ENCODE measurements at places on chromosomes 3 and 15.

DNA sequence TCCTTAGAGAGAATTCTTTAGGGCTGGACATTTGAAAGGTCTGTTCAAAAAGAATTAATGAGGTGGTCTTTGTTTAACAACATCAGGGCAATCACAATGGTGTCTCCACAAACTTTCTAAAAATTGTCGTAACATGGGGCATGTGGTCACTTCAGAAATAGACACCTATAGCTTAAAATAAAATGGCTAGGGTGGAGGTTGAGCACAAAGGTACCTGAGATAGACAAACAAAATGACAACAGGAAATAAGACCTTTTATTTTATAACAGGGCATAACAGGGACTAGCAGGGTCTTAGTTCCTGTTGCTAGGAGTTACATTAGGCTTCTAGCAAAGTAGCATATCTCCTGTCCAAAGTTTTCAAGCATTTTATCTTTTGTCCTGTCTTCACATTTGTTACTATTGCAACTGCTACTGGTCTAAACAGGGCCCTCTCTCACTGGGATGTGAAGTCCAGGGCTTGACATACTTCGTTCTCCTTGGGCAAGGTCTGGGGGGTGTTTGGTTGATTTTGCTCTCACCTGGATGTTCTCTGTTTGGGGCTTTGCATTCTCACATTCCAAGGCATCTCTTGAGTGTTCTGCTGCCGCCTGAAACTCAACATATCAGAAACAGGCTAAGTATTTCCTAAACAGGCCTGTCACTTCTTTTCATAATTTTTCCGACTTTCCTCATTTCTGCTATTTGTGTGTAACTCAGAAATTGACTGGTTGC is 3.0 kb downstream of the GCSAM start:
- no peak for DNase-seq

DNA sequence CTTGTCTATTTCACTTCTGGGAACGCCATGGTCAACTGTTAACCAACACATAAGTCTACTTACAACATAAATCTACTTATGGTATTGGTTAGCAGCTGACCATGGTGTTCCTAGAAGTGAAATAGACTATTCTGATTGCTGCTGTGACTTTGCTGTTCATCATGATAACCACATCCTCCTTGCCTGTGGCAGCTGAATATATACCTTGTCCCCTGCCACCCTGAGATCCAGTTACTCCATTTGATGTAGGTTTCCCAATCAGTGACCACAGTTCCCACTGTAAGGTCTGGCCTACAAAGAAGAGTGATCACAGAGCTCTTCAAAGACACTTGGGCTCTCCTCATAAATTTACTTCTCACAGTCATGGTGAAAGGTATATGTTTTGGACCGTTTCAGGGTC is 66.8 kb upstream of the ALDH1A3 start:
- no peak for DNase-seq

DNA sequence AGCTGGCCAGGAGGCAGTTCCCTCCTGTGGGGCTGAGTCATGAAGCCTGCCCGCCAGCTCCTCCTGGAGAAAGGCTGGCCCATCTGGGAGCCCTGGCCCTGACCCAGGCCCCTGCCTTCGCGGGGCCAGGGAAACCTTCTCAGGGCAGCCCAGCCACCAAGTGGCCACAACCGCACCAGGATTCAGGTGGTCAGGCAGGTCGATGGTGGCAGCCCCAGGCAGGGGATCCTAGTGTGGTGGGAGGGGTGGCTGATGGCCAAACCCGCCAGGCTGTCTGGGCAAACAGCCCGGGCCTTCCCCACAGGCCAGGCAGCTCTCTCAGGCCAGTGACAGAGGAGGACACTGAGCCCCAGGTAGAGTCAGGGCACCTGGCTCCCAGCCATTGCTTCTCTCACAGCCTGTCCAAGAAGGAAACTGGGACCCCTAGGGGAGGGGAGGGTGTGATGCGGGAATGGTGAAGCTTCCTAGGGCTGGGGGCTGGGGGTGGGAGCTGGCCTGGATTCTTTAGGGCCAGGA is 1.2 kb downstream of the TWF2 start:
- DNase-seq = no peak

GRCh38 chr15:51621155-51621765 is 1.3 kb downstream of the DMXL2 start:
- DNase-seq = no peak

DNA sequence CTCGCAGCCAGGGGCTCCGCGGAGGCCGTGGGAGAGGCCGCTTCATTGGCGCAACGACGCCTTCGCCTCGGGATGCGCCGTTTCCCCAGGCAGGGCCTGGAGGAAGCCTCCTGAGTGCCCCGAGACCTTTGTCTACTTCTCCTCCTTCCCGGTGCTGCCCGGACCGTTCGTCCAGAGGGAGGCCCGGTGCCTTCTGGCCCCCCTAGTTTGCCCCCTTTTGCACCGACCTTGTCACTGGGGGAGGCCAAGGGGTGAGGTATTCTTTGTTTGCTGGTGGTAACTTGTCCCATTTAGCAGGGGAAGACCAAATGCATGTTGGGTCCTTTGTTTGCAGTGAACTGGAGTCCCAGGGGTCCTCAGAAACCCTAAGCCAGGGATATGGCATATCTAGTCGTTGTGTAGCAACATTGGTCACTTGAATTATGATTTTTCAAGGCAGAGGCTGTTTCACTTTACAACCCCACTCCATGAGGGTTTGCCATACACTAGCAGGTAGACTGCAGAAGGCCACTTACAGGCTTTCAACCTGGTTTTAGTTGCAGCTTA is 615 bp downstream of the DHX30 start:
- DNase-seq = peak; percentile 35

DNA sequence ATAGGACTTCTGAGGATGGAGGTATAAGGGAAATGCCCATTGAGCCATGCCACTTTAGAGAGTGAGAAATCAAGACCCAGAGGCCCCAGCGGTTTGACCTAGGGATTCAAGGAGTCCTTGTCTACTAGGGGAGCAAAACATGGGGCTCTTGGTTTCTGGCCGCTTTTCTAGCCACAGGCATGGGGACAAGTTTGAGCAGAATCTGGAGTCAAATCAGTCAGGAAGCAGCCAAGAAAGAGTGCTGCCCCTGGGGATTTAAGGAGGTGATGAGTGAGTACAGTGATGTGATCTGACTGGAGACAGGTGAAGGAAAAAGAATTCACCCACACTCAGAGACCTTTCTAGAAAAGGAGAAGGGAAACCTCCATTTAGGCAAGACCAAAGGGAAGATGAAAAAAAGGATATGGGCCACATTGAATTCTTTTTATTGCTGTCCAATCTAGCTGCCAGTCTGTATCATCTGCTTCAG is 244.0 kb upstream of the TBC1D5 start:
- DNase-seq = no peak

GRCh38 chr15:76286271-76286879 is 24.9 kb downstream of the ETFA start:
- no peak for DNase-seq

DNA sequence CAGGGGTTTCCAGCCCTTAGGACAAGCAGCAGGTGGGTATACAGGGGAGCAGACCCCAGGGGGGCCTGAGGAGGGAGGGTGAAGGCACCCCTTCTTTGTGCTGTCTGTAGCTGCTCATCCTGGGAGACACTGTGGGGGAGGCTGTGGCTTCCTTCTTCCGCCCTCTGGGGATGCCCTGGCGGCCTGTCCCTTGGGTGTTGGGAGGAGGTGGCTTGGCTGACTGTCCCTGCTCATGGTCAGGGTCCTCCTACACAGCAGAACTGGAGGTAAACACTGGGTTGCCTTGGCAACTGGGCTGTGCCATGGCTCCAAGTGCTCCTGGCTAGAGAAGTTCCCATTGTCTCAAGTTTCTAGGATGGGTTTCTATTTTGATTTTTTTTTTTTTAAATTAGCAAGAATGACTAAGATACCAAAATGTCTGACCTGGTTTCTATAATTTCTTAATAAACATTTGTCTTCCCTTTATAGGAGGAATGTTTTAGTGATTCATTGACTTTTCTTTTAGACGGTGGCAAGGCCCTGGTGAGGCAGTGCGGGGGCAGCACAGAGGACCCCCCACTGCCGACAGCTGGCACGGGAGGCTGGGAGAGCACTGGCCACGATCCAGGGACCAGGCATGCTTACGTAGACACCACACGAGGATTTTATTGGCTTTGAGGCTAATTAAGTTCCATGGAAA is 12.4 kb downstream of the KLF13 start:
- no peak for DNase-seq

- DNase-seq = no peak
These were observed 44.2 kb downstream of the ACAD9 start for GRCh38 chr3:128923576-128923975.

- DNase-seq = no peak
These were observed 85.0 kb downstream of the MECOM start for GRCh38 chr3:169578381-169579024.

GRCh38 chr15:54640873-54641272 is 555.9 kb downstream of the RSL24D1 start:
- DNase-seq = no peak

DNA sequence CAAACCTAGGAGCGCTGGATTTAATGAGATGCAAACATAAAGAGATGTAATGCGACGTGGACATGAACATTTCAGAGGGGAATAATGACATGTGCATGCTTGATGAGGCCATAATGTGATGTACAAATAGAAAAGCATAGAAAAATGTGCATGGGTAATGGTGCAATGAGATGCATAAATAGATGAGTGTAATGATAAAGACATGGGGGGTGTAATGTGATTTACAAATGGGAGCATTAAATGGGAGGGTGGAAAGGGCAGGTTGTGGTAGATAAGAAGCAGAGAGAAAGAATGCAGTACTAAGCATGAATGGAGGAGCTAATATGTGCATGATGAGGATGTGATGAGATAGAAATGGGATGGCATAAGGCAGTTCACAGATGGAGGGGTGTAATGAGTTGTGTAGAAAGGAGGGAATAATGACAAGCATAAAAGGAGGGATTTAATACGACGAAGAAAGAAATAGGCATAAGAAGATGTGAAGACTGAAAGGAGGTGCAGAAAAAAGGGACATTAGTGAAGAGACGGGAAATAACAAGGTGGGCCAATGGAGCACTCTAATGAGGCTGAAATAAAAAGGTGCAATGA is 137.5 kb upstream of the CCNL1 start:
- DNase-seq = no peak

DNA sequence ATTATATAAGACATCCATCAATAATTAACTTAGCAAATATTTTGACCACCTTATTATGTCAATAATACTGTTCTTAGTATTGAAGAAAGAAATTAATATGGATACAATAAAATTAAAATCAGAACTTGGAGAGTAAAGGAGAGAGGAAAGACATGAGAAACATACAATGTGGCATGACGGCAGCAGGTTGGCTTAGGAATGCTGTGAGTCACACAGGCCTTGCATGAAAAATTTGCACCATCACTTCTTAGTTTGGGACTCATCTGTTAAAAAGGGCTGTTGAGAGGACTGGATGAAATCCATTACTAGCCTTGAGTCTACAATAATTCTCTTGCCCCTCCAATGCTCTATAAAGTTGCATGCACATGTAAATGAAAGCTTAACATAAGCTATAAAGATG is 880.8 kb downstream of the ROBO1 start:
- DNase-seq = no peak

GRCh38 chr3:119762876-119763275 is 19.0 kb upstream of the NR1I2 start:
- no peak for DNase-seq

DNA sequence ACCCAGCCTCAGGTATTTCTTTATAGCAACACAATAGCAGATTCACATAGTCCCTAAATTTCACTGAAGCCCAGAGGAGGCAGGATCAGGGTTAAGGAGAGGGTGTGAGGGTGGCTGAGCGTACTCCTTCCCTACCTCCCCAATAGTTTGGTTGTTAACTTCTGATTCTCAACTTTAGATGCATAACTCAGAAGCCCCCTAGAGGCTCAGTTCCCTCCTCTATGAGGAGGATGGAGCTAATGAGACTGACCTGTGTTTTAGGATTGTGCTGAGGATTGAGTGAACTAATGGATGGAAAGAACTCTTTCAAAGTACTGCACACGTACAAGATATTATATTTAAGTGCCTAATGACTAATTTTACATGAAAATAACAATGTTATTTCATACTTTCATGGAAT is 249.3 kb upstream of the SOX14 start:
- DNase-seq = no peak

DNA sequence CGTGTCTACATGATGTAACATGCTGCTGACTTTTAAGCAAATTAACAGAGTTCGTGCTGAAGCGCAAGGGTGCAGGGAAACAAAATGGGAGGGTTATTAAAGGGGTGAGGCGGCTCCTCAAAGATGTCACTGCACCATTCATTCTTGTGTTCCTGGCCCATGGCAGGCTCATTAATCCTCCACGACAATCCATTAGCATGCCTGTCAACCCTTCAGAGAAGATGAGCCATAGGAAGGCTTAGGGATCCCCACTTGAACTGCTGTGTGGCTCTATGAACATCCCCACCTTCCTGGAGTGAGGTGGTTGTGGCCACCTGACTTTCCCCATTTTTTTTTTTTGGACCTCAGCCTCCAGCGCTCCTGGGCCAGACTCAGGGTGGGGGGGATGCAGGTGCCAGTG is 45.8 kb downstream of the IGF1R start:
- DNase-seq = no peak

GRCh38 chr3:188111002-188111584 is 42.9 kb upstream of the LPP start:
- no peak for DNase-seq

GRCh38 chr15:85825719-85826118 is 31.0 kb upstream of the KLHL25 start:
- no peak for DNase-seq

- peak; percentile 80 for DNase-seq
These were observed 795 bp upstream of the MYNN start for GRCh38 chr3:169772305-169772896.

DNA sequence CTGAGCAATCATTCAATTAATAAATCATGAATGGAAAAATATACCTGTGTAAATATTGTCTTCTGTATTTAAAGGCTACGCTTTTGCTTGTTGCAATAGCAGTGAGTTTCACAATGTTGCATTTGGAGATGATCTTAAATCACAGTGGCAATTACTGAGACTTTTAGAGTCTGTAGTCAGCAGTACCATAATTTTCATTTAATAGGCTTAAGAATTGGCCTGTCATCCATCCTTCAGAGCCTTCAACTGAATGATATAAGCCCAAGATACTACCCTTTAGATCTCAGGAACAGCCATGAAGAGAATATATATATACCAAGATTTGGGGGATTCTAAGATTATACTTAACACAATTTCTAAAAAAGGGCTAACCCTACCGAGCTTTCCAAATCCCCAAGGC is 458.1 kb downstream of the GBE1 start:
- DNase-seq = no peak

DNA sequence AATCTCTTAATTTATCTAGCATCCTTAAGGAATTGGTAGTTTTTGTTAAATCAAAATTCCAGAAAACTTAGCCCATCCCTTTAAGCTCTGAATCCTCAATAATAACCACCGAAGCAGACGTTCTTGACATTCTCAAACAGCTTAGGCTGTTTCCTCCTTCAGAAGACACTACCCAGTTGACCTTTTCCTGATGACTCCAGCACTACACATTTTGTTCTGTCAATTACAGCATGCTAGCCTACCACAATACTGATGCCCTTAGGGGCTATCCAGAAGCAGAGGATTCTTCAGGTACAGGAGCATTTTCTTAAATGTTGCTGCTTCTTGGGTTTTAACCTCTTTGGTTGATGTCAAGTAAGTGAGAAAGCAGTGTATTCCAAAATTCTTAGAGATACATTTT is 33.4 kb downstream of the ETV5 start:
- no peak for DNase-seq

- DNase-seq = no peak
These were observed 281.9 kb downstream of the ADAMTSL3 start for GRCh38 chr15:83935774-83936173.

- no peak for DNase-seq
These were observed 22.1 kb downstream of the ARHGAP31 start for GRCh38 chr3:119316313-119316670.

- DNase-seq = no peak
These were observed 36.2 kb upstream of the COL6A6 start for GRCh38 chr3:130480736-130481135.

- DNase-seq = no peak
These were observed 197.4 kb upstream of the RORA start for GRCh38 chr15:61426466-61426865.

Measured in SHP77 treated with DMSO at 0.1 percent for 48 hours (cell line).